ENCODE measurements at places on chromosomes 7 and 10.

DNA sequence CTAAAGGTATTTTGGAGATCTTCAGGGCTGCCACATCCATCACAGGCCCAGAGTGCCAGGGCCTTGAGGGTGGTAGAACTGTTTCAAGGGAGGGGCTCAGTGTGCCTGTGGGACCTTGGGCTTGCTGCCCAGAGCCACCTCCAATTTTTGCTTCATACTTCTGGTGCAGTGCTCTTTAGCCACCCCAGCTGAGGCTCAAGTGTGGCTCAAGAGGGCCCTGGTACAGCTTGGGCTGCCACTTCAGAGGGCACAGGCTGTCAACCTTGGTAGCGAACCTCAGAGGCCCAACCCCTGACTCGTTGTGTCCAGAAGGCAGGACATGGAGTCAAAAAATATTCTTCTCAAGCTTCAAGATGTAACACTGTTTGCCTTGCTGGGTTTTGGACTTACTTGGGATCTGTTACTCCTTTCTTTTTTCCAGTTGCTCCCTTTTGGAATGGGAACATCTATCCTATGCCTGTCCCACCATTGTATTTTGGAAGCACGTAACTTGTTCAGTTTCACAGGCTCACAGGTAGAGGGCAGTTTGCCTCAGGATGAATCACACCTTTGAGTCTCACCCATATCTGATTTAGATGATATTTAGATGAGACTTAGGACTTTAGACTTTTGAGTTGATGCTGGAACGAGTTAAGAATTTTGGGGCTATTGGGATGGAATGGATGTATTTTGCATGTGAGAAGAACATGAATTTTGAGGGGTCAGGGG lies 224.8 kb downstream of the RPS24 start:
- DNase-seq = no peak

GRCh38 chr7:152591976-152592375 lies 84.0 kb downstream of the XRCC2 start:
- no peak for DNase-seq

- no peak for DNase-seq
These were observed 134.2 kb upstream of the EFCAB10 start for GRCh38 chr7:105715528-105715927.

GRCh38 chr7:38398725-38399321 lies 125.4 kb upstream of the TARP start:
- DNase-seq = no peak

- no peak for DNase-seq
These were observed 146.6 kb downstream of the CTNNA3 start for GRCh38 chr10:67549390-67549789.

DNA sequence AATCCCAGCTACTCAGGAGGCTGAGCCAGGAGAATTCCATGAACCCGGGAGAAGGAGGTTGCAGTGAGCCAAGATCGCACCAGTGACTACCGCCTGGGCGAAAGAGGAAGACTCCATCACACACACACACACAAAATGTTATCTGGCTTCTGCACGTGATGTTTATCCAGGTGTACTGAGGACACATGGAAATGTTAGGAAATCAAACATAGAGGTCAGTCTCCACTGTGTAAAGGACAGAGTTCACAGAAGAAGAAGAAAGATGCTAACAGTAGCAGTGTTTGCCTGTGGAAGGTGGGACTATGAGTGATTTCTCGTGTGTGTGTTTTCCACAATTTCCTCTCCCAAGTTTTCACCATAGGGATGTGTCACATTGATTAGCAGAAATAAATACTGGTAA lies 256.9 kb downstream of the ELMO1 start:
- no peak for DNase-seq

DNA sequence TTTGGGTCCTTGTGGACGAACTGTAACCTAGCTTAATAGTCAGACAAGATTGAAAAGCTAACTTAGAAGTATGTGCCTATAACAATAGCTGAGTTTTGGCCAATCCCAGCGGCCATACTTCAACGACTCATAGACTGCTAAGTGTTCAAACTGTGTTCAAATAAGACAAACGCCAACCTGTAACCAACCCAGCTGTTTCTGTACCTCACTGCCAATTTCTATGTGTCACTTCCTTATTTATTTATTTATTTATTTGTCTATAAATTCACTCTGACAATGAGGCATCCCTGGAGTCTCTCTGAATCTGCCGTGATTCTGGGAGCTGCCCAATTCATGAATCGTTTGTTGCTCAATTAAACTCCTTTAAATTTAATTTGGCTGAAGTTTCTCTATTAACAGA lies 21.7 kb downstream of the ST8SIA6 start:
- no peak for DNase-seq

- DNase-seq = no peak
These were observed 80.7 kb downstream of the SLC37A3 start for GRCh38 chr7:140317597-140317996.

- no peak for DNase-seq
These were observed 54.9 kb downstream of the CLIP2 start for GRCh38 chr7:74344132-74344496.

DNA sequence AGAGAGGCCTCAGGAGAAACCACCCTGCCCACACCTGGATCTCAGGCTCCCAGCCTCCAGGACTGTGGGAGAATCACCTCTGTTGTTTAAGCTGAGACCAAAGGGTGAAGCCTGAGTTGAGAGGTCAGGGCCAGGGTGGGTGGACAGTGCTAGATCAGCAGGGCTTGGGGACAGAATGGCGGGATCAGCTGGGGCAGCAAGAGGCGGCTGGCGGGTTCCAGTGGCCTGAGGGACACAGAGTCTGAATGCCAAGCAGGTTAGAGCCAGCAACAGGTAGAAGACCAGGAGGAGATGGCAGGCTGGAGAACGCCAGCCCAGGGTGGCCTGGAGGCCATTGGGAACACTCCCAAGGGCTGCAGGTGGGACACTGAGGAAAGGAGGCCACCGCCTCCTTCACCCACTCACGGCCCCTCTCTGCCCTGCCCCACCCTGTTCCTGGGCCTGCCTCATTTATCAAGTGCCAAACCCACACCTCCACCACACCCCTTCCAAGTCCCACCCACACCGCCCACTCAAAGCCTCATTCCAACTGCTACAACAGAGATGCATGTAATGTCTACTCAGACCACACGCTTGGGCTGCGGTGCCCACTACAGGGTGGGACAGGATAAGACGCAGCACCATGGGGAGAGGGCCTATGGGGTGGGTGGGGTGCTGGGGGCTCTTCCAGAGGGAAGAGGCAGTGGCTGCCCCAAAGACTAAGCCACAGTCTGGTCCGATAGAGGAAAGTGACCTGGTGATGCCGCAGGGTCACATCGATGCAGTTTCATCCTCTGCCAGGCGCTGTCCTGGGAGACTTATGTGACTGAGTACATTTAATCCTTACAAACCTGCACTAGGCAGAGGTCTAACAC lies 173.9 kb downstream of the TNS3 start:
- DNase-seq = no peak

DNA sequence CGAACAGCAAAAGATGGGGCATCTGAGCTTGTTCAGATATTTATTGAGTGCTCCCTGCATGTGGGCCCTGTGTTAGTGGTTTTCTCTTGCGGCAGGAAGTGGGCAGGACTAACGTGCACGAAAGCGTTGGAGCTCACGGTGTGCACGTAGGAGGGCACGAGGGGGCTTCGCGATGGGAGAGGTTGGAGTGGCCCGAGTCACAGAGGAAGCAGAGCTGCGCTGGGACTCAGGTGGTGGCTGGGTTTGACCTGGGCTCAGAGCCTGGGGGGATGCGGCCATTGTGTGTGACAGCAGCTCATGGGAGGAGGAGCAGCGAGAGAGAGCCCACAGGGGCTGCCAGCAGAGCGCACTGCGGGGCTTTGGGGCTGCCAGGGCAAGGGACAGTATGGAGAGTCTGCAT lies 7.7 kb downstream of the ZSCAN25 start:
- no peak for DNase-seq

DNA sequence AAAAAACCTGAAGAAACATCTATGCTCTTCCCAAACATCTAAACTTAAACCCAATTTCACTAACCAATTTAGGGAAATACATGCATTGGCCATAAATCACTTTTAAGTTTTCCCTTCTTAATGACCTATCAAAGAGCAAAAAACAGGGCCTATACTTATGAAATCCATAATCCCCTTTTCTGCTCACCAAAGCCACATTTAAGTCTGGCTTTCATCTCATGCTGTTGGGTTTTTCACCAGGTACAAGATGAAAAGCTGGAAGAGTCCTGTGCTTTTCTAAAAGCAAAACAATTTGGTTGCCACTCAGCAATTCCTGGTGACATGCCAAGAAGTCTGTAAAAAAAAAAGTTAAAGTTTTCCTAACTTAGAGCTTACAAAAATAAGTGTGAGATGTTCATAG lies 92.6 kb downstream of the HPSE2 start:
- DNase-seq = no peak

GRCh38 chr10:101814466-101815071 lies 3.7 kb downstream of the OGA start:
- no peak for DNase-seq

- no peak for DNase-seq
These were observed 191.2 kb downstream of the SORCS1 start for GRCh38 chr10:106973288-106973687.

- no peak for DNase-seq
These were observed 14.1 kb upstream of the NOC3L start for GRCh38 chr10:94376865-94377264.

- no peak for DNase-seq
These were observed 161.2 kb downstream of the CAMK1D start for GRCh38 chr10:12510501-12510941.

GRCh38 chr7:70466725-70467364 lies 665.1 kb upstream of the GALNT17 start:
- DNase-seq = no peak

- no peak for DNase-seq
These were observed 210.8 kb upstream of the PFKP start for GRCh38 chr10:2856598-2856997.

DNA sequence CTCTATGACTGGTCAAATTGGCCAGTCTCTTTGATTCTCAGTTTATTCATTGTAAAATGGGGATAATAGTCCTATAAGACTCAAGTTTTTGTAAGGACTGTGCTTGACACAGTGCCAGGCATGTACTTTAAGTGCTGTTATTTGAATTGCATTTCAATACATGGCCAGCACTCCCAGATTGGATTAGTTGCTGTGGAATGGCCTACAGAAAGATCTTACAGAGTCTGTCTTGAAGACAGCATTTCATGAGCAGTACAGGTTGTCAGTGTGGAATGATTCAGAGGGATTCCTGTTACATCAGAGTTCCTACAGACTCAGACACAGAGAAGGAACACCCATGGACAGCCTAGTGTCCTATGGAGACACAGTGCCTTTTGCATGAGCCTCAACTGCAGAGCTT lies 238.1 kb upstream of the BMPER start:
- DNase-seq = no peak

- DNase-seq = no peak
These were observed 773.9 kb downstream of the LRMDA start for GRCh38 chr10:76205361-76205760.

GRCh38 chr10:75606203-75606779 lies 174.9 kb downstream of the LRMDA start:
- DNase-seq = no peak

DNA sequence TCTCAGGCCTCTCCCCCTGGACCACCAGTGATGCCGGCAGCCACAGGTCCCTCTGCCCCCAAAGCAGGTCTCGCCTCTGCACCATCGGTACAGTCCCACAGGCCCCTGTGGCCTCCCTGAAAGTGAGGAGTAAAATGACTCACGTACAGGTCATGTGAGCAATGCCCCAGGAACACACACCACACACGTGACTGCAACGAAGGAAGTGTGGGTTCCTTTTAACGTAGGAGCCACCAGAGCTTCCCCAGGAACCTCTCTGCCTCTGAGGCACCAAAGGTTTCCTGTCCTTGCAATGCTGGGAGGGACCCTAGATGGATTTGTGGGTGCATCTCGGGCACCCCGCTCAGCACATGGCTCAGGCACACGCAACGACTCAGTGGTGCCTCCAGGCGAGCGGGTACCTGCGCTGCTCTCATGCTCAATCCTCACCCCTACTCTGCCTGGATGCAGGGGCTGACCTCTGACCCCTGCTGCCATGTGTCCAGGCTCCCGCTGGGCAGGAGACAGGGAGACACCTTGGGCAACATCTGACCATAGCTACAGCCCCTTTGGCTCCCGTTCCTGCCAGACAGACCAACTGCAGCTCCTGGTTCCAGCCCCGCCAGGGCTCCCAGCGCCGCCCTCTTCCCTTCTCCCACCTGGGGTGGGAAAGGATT lies 120.7 kb downstream of the PRKAG2 start:
- no peak for DNase-seq

DNA sequence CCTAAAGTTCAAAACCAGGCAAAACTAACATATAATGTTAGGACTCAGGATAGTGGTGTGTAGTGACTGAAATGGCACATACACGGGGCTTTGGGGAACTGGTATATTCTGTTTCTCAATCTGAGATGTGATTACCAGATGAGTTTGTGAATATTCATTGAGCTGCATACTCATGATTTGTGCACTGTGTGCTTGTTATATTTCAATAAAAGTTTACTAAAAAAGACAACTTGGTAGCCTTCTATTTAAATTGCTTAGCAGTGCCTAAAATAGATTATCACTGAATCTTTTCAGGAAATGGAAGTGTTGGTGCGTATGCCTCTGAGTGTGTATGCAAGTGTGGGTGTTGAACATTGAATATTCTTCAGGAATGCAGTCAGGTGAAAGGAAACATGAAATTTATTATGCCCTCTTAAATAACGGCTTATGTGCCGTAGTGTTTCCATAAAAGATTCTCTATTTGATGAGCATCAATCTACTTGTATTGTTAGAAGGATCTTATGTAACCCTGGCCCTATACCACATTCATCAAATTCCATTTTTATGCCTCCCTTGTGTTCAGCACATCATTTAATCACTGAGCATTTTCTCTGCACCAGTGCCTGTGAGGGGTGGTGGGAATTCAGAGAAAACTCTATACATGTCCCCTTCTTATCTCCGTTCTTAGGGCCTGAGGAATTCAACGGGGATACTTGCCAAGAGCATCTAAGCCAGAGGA lies 82.6 kb upstream of the AUTS2 start:
- no peak for DNase-seq
